Stimulated activated CD4-positive, alpha-beta T cell treated with anti-CD3 and anti-CD28 coated beads, Interleukin-4, amount 100 ng/mL, for 4 hours (primary cell): ENCODE measurements at places on chromosomes 16 and 17.
A peak's percentile ranks its signal among the peaks of the same experiment; 100 is the strongest.

GRCh38 chr16:68083861-68084503, 1.2 kb upstream of the NFATC3 start:
- no peak for DNase-seq

DNA sequence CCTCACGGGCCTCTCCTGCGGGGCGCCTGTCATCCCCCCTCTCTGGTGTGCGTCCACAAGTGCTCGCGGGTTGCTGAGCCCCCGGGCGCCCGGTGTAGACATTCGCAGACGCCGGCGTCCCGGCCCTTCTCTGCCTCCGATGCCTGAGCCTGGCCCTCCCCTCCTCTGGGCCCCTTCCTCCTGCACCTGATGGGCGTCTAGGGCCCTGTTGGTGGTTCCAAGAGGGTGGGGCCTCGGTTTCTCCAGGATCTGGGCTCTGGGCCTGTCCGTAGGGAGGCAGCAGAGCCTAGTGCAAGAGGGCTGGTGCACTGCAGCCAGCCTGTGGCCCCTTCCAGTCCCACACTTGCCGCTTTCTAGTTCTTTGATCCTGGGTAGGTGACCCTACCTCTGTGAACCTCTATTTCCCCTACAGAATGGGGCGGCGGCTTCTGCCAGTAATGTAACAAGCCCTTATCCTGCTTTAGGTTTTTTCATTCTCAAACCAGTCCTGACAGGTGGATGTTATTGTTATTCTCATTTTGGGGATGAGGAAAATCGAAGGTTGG, 623 bp downstream of the E4F1 start:
- peak; percentile 4 for DNase-seq

DNA sequence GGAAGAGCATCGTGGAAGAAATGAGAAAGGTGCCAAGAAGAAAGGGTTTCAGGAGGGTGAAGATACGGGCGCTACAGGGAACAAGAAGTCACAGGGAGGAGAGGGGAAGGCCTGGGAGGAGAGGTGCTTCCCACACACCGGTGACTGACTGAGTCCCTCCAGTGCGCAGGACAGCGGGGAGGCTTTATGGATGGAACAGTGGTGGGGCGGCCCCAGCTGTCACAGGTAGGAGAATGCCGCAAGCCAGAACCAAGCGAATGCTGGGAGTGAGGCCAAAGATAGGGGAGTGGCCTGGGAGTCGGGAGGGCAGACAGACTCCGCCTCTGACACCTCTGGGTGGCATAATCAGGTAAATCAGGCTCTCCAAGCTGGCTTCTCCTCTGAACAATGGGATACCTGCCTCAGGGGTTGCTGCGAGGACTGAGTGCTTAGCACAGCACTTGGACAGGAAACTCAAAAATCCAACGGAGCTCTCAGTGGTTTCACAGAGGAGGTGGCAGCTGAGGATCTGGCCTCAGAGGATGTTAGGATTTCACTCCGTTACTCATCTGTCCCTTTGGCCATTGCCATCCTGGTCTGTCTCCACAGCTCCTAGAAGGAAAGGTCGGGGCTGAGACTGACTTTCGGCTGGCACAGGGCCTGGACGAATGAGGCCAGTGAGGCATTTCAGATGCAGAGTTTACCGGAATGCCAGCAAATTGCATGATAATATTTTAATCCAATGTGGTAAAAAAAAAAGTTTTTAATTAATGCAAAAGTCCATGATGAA, 717 bp upstream of the CNP start:
- peak; percentile 58 for DNase-seq

DNA sequence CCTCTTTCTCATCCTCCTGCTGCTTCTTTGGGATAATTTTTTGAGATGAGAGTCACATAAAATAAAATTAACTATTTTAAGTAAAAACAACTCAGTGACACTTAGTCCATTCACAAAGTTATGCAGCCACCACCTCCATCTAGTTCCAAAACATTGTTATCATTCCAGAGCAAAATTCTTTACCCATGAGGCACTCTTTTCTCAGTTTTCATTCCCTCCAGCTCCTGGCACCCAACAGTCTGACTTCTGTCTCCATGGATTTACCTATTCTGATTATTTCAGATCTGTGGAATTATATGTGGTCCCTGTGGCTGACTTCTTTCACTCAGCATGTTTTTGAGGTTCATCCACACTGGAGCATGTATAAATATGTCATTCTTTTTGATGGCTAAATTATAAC, 239.9 kb upstream of the DYNLRB2 start:
- DNase-seq = no peak

DNA sequence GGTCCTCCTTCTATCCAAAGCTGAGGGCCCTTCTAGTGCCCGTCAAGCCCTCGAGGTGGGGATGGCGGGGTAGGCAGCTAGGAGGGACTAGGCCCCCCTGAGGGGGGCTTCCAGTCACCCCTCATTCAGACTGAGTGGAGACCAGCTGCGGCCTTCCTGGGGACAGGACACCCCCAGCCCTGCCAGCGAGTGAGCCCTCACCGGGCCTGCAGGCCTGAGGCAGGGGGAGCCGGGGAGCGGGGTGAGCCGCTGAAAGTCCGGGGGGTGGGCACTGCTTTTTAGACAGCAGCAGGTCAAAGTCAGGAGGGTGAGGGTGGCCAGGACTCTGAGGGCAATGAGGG, 8.7 kb upstream of the KREMEN2 start:
- no peak for DNase-seq

DNA sequence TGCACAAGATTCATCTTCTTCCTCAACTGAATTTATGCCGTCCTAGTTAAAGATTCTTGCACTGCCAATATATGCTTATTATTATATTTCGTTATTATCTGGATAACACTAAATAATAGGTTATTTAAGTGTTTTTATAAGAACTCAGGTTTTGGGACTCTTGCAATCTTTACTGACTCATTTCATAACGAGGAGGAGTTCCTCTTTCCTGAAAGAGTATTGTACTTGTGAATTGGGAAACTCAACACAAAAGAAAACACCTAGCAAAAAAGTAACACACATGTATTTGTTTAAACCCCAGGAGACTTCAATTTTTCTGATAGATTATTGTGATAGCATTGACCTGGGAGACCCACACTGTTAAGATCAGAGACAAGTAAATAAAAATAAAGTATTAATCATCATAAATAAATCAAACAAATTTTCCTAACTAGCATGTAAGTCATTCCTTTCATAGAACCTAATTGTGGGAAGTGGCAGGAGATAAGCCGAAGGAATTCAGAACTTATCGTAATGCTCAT, 505.8 kb downstream of the KCNJ2 start:
- no peak for DNase-seq

- no peak for DNase-seq
Observed at GRCh38 chr16:56897026-56897799, 32.2 kb downstream of the SLC12A3 start.

GRCh38 chr17:80986816-80987475, 4.7 kb upstream of the CHMP6 start:
- no peak for DNase-seq

DNA sequence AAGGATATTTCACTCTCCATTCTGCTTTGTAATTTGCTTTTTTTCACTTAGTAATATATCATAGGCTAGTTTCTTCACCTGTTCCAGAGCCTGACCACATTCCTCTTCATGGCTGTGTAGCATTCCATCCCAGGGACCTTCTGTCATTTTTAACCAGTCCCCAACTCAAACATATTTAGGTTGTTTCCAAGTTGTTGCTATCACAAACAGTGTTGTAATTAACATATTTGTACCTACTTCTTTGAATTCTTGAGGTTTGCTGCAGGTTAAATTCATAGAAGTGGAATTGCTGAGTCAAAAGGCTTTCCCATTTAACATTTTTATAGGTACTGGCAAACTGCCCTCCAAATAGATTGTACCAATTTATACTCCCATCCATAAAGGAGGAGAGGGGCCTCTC, 65.1 kb upstream of the MED9 start:
- no peak for DNase-seq

DNA sequence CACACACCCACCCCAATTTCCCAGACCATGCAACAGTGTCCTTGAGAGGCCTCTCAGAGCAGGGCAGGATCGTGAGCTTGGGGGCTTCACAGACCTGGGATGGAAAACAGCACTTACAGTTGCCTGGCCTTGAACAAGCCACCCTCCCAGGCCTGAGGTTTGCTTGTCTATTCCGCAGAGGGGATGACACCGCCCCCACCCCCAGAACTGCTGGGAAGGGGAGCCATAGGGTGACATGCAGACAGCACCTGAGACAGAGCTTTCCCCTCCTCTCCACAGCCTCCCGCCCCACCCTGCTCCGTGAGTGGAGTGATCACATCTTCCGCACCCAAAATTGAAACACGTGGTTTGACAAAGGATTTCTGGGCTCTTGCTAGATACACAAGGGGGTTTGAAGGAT, 131.5 kb upstream of the TNRC6C start:
- no peak for DNase-seq

GRCh38 chr16:81329947-81330346, 15.2 kb downstream of the GAN start:
- DNase-seq = no peak

- DNase-seq = no peak
Observed at GRCh38 chr17:21131137-21131536, 4.4 kb downstream of the DHRS7B start.

GRCh38 chr16:11130978-11131665, 124.9 kb downstream of the SOCS1 start:
- DNase-seq = no peak

- no peak for DNase-seq
Observed at GRCh38 chr16:5018793-5019192, 14.9 kb downstream of the NAGPA start.

DNA sequence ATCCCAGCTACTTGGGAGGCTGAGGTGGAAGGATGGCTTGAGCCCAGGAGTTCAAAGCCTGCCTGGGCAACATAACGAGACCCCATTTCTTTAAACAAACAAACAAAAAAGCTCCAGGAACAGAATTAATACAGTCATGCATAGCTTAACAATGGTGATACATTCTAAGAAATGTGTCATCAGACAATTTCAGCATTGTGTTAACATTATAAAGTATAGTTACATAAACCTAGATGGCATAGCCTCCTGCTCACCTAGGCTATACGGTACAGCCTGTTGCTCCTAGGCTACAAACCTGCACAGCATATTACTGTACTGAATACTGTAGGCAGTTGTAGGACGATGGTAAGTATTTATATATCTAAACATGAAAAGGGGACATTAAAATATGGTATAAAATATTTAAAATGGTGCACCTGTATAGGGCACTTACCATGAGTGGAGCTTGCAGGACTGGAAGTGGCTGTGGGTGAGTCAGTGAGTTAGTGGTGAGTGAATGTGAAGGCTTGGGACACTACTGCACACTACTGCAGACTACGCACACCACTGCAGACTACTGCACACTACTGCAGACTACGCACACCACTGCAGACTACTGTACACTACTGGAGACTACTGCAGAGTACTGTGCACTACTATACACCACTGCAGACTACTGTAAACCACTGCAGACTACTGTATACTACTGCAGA, 74.6 kb downstream of the TMC6 start:
- no peak for DNase-seq

GRCh38 chr16:60748366-60748765, 1287.9 kb downstream of the CDH8 start:
- no peak for DNase-seq

DNA sequence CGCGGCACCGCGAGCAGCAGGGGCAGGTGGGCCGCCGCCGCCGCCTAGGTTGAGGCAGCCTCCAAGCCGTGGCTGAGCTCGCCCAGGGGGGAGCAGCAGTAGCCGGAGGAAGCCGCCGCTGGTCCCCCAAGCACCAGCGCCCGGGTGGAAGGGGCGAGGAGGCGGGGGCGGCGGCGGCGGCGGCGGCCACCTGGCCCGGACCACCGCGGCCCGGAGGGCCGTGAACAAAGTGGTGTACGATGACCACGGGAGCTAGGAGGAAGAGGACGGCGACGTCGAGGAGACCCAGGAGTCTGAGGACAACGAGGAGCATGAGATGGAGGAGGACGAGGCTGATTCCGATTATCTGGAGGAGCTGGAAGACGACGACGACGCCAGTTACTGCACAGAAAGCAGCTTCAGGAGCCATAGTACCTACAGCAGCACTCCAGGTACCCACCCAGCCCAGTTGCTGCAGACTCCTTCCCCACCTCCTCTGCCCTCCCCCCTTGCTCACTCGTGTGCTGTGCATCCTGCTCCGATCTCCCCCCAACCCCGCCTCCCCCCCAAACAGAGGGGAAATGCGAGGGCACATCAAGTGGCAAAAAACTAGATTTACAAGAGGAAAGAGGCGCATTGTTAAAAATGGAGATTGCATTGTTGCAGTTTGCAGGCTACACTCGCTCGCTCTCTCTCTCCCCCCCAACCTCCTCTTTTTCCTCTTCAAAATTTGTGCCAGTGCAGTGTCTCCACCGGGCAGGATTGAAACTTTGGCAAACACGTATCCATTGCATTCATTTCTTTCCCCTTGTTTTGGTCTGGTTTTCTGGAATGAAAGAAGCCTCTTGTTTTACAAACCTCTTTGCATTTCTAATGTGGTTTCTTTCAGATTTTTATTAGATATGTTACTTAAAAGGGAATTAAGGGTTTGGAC, 41.8 kb upstream of the AMZ2 start:
- DNase-seq = no peak
